NCI-H2081 treated with DMSO at 0.1 percent for 48 hours (cell line): ENCODE measurements at places on chromosomes 4 and X.

GRCh38 chr4:184309241-184310170 is 91.8 kb upstream of the ENPP6 start:
- DNase-seq: no peak

DNA sequence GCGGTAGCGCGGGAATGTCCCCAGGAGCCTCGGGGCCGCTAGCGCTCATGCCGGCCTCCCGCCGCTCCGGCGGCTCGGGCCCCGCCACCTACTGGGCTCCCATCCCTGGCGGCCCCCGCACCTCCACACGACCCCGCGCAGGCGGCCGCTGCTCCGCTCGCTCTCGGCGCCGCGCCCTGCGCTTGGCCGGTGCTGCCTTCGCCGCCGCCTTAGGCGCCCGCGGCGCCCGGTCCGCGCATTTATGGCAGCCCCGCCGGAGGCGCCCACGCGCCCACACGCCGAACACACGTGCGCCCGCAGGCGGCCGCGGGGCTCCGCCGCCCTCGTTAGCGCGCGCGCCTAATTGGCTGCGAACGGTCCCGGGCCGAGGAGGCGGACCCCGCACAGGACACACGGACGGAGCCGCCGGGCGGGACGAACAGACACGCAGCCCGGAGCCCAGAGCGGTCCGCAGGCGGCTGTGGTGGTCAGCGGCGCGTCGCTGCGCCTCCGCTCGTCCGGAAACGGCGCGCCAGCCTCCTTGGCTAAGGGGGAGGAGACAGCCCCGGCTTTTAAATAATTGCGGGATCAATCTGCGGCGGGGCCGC is at the start of gene NKX1-1:
TSS of gene NKX1-1 (minus strand) at position 49 of the 587 bp plus-strand sequence. CDS start at position 49, 0 bp downstream.
- no peak for DNase-seq

- no peak for DNase-seq
Measured at GRCh38 chr4:128241019-128241418, 46.6 kb downstream of the PGRMC2 start.

DNA sequence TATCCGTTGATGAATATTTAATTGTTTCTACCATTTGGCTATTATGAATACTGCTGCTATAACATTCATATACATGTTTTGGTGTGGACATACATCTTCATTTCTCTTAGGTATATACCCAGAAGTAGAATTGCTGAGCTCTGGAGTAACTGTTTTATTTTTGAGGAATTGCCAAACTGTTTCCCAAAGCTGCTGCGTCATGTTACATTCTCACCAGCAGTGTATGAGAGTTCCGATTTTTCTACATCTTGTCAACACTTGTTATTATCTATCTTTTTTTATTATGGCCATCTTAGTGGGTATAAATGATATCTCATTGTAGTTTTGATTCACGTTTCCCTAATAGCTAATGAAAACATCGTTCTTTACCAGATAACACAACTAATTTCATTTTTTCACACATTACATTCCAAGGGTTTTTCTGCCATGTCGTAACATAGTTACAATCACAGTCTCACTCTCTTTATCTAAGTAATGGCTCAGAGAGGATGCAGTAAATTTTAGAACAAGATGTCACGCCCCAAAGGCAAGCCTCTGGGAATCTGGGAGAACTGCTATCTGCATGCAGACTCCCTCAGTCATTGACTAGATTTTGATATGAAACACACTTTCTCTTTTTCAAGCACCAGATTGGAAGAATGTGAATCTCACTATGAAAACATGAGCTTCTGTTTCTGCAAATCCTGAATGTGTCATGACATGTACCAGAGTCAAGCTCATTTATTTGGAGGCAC is 10.3 kb downstream of the ARHGAP6 start:
- DNase-seq: no peak

DNA sequence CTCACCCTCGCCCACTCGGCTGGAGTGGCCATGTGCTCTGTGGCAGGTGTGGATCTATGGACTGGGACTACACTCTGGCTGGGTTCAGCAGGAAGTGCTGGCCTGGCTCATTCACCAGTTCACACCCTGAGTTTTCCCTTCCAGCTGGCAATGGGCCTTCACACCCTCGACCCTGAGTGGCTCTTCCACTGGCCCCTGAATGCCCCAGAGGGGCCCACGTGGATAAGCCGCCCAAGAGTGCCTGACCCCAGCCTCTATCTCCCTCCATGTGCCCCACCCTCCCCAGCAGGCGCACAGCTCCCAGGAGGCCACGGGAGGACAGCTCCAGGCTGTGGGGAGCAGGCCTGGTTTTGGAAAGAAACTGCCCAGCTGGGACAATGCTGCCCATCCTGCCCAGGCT is 234.1 kb downstream of the AFAP1 start:
- no peak for DNase-seq

DNA sequence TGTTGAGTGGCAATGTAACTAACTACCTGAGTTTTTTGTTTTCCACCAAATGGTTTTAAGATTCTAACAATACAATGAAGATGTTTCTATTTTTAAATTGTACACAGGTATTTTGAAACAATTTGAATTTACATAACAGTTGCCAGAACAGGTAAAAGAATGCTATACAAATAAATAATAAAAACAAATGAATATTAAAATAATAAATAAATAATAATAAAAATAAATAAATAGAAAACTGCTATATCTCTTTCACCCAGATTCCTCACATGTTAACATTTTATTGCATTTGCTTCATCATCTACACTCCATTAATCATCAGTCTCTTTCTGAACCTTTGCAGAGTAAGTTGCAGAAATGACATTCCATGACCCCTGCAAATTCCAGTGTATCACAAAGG is 32.3 kb upstream of the DSPP start:
- DNase-seq: no peak

- no peak for DNase-seq
Measured at GRCh38 chr4:128288689-128289106, 1.1 kb upstream of the PGRMC2 start.

DNA sequence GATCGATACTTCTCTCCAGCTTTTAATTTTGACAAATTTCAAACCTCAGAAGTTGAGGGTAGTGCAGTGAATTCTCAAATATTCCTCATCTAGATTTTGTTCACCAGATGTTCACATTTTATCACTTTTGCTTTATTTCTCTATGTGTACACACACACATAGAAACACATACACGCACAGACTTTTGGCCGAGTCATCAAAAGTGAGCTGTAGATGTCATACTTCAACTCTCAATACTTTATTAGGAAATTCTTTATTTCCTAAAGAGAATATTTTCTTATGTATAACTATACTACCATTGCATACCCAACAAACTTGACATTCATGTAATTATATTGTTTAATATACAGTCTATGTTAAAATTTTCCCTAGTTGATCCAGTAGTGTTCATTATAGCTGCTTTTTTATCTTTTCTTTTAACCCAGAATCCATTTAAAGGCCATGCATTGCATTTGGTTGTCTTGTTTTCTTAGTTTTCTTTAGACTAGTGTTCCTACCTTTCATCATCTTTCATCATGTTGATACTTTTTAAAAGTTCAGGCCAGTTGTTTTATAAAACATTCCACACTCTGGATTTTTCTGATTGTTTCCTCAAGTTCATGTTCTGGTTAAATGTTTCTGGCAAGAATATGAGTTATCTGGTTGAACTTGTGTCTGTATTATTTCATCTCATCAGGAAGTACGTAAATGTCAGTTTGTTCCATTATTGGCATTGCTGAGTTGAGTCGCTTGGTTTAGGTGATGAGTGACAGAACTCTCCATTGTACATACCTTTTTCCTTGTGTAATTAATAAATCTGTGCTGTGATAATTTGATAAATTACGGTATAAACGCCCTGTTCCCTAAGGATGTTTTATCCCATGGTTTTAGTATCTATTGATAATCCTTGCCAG is 94.1 kb upstream of the TLR2 start:
- DNase-seq: no peak
